Heart left ventricle (tissue), 16 donors: ENCODE measurements at places on chromosomes 5 and 9.

- no peak overlapping the region for H3K27ac ChIP-seq
- no peak for DNase-seq
- no peaks in the 10 kb centered on the region for H3K36me3 ChIP-seq
- H3K27me3 ChIP-seq = no peaks in the 10 kb centered on the region
These were observed 88.5 kb downstream of the PBX3 start for GRCh38 chr9:125835655-125836054.

DNA sequence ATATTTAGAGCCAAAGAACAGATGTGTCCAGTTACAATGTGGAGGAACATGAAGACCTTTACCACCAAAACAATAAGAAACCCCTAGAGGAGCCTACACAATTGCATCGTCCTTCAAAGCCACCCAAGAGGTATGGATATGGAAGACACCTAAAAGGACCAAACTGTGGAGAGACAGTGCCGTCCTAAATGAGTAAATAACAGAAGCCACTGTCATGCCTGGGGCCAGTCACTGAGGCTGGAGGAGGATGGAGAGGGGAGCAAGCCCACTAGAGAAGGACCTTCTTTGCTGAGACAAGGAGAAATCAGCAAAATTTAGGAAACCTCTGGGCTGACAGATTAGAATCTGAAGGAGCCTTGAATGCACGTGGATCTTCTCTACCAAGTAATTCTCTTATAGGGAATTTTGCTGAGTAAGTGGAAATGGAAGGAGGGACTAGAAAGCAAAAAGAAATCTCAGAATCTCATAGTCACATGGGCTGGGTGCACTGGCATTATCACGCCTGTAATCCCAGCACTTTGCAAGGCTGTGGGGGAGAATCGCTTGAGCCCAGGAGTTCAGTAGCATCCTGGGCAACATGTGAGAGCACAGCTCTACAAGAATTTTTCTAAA lies 27.6 kb downstream of the PLEKHG4B start:
- H3K4me1 ChIP-seq = no peaks in the 10 kb centered on the region
- peaks cover 3% of the 10 kb centered on the region for H3K27me3 ChIP-seq
- DNase-seq = no peak
- H3K4me3 ChIP-seq = no peak overlapping the region
- H3K36me3 ChIP-seq = no peaks in the 10 kb centered on the region

GRCh38 chr9:101093620-101094019 lies 65.1 kb downstream of the PLPPR1 start:
- DNase-seq = no peak
- H3K4me3 ChIP-seq = no peak overlapping the region
- no peaks in the 10 kb centered on the region for H3K36me3 ChIP-seq
- H3K27me3 ChIP-seq = no peaks in the 10 kb centered on the region

DNA sequence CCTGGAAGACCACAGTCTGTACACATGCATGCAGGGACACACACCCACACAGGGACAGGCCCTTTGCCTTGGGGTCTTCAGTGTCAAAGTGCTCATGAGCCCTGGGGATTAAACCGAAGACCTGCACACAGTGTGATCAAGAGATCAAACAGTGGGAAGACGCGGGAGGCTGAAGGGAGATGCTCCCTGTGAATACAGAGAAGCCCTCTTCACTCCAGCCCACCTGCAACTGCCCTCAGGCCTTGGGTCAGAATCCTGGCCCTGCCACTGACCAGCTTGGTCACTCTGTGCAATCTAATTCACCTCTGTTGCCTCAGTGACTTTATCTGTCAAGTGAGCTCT lies 2.9 kb downstream of the RALGDS start:
- peaks cover 93% of the 10 kb centered on the region for H3K4me1 ChIP-seq
- no peak overlapping the region for H3K4me3 ChIP-seq
- no peaks in the 10 kb centered on the region for H3K36me3 ChIP-seq
- peak overlapping the region; percentile 92 for H3K27ac ChIP-seq

- peak; percentile 62 for DNase-seq
- H3K4me1 ChIP-seq = no peaks in the 10 kb centered on the region
- no peaks in the 10 kb centered on the region for H3K27me3 ChIP-seq
- H3K27ac ChIP-seq = no peak overlapping the region
These were observed 128.9 kb downstream of the BARX1 start for GRCh38 chr9:93826209-93826608.
